ENCODE measurements at places on chromosomes 2 and 18.

- no peak for DNase-seq
Measured at GRCh38 chr2:74693668-74694067, 39.6 kb downstream of the SEMA4F start.

GRCh38 chr2:95234286-95234785 is 27.0 kb downstream of the ZNF892 start:
- DNase-seq = no peak

DNA sequence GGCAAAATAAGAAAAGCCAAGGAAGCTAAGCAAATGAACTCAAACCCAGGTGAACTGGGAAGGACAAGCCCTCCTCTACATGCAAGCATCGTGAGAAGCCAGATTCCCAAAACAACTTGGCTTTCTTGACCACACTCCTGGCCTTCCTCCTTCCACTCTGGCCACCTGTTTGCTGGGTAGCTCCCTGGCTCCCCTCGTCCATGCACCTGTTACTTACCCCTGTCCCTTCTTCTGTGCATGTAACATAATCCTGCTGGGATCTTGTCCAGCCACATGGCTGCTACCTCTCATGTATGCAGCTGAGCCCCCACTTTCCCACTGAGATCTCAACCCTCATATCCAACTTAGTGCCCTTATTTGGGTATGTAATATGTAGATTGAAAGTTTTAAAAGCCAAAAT is 121.6 kb downstream of the MYO5B start:
- DNase-seq = no peak

GRCh38 chr2:16650287-16651249 is 15.1 kb downstream of the CYRIA start:
- DNase-seq = no peak

- no peak for DNase-seq
Measured at GRCh38 chr2:222941510-222942032, 80.7 kb downstream of the ACSL3 start.

- no peak for DNase-seq
Measured at GRCh38 chr2:69034845-69035244, 21.9 kb downstream of the ANTXR1 start.

DNA sequence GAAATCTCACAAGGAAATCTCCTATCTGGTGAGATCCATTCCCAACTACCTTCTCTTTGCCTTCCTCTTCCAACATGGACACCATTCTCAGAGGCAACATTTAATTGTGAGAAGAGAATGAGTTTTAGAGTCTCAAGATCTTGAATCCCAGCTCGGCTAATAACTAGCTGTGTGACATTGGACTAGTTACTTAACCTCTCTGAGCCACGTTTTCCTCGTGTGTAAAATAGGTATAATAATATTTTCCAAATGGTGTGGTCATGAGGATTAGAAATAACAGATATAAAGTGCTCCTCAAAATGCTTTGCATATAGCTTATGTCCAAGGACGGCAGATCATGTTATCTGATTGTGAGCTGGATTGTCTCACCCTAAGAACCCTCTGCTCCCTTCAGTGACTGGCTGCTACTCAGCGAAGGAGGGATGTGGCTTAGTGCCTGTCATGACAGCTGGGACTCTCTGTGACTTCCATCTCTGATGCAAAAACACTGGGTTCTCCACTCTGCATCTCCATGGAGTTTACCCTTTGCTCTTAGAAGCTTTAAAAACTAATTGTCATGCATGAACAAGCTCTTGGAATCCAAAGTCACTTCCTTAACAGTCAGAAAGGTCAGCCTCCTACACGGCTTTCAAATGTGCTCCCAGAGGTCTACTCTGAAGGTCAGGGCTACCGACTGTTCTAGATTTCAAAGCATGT is 38.4 kb upstream of the MRPL19 start:
- peak; percentile 1 for DNase-seq

GRCh38 chr18:52402814-52403213 is 62.8 kb downstream of the DCC start:
- DNase-seq = no peak

All from NCI-H1092 treated with DMSO at 0.1 percent for 48 hours (cell line).